Pulmonary artery endothelial cell (primary cell): ENCODE measurements at places on chromosomes 7 and 10. TPM values are rescaled to one million over a fixed set of nuclear protein-coding genes. Genes with fewer than 3 reads are reported as not detected.

- peak; percentile 60 for DNase-seq
These were observed 3.7 kb downstream of the ABHD11 start for GRCh38 chr7:73734619-73735527.

GRCh38 chr7:149872419-149873073 is 1.2 kb upstream of the ATP6V0E2 start:
- DNase-seq, result peak; percentile 51

DNA sequence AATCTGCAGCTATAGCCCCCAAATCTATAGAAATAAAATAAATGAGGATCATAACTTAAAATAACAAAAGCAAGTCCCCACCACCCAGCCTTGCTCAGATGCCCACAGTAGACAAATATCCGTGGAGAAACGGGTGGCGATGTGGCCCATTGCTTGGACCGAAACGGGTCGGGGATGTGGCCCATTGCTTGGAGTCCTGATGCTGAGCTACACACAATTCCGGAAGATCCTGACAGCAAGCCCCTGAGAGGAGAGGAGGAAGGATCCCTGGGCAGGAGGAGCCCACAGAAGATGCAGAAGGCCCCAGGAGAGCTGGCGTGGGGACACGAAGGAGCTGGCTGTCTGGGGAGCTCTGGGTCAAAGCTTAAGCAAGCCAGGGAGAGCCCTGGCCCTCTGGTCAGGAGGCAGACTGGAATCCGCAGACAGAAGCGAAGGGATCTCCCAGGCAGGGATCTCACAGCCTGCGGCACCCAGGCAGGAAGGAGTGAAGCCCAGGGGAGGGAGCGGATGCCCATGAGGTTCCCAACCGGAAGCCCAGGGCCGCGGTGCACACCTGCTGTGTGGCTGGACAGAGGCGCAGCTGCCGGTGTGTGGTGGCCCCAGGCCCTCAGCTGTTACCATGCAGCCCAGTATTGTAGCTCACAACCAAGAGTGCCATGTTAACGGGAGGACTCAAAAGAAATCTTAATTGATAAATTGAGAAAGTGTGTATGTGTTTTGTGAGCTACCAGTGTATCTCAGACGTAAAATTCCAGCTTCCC is 138.8 kb downstream of the ADARB2 start:
- DNase-seq, result no peak

DNA sequence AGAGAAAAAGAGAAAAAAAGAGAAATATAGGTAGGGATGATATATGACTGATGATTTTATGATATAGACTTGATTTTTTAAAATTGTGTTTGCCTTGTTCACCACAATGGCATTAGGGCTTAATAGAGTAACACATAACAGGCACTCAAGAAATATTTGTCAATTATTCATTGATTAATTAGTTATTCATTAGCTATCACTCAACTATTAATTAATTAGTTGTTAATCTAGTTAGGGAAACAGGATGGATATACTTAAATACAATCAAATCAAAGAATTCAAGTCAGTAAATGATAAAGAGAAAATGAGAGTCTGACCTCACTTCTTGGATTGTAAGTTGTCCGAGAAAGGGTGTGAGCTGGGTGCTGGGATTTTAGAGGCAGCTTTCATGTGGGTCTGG is 15.1 kb upstream of the CALD1 start:
- no peak for DNase-seq

DNA sequence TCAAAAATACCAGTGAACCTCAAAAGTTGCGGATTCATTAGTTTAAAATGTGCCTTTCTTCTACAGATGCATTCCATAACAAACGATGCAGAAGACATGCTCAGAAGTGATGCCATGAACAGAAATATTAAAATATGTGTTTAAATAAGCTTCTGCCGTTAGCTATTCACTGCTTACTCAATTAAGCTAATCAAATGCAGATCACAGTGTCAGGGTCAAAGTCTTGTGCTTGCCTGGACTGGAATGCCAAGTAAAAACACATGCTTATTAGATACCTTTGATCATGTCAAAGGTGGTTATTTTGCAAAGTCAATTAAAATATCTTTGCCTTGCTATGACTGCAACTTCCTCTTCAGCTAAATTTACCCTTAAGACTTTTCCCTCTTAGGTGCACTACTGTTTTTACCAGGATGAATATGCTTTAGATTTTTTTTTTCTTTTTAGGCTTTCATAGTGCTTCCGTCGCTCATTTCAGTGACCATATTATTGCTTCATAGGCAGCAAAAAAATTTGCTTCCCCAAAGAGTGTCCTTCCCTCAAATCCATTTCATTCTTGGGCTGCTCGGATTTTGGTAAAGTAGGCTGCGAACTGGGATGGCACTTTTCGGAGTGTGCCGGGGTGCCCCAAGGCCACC is 905 bp downstream of the ASB13 start:
- no peak for DNase-seq

- peak; percentile 24 for DNase-seq
These were observed 183.8 kb downstream of the CAMK1D start for GRCh38 chr10:12533151-12533550.

DNA sequence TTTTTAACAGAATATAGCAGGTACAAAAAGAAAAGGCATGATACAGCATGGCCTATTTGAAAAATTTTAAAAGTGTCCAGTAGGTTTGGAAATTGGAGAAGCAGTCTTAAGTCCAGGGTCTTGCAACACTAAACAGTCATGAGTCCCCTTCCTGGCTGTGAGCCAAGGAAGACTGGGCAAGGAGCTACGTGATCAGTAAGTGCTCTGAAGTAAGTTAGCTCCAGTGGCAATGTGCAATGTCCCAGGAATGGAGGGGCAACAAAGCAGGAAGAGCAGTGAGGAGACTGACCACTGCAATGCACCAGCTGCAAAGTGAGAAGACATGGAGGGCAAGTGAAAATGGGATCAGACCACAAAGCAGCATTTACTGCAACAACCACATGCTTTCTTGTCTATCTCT is 72.9 kb upstream of the GRID1 start:
- no peak for DNase-seq

DNA sequence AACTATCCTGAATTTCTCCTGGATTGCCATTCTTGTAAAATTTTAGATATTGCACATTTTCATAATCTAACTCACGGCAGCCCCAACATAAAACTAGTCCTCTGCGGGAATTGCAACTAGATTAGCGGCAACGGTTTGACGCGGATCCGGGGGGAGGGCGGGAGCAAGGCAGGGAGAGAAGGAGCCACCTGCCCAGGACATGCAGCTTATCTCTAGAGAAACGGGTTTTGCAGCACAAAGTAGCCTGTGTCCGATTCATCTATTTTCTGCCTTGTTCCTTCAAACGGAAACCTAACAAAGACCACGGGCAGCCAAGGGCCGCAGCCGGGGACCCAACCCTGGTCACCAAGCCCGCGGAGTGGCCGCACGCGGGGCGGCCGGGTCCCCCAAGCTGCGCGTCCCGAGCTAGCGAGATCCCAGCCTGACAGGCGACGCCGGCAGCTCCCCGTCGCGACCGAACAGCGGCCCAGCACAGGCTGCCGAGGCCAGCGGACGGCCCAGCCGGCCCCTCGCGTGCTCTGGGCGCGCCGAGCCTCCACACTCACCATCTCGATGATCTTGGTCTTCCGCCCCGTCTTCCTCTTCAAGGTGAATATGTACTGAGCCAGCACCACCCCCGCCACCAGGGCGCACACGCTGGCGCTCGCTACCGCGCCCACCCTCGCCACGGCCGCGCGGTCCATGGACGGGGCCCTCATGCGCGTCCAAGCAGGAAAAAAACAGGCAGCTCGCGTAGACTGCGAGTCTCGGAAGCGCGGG is at the start of gene NT5C3A:
Gene NT5C3A, minus strand, starts transcription at position 754 of the 759 bp plus-strand sequence. Its CDS starts 71 bp downstream, at position 683.
- DNase-seq, result no peak

DNA sequence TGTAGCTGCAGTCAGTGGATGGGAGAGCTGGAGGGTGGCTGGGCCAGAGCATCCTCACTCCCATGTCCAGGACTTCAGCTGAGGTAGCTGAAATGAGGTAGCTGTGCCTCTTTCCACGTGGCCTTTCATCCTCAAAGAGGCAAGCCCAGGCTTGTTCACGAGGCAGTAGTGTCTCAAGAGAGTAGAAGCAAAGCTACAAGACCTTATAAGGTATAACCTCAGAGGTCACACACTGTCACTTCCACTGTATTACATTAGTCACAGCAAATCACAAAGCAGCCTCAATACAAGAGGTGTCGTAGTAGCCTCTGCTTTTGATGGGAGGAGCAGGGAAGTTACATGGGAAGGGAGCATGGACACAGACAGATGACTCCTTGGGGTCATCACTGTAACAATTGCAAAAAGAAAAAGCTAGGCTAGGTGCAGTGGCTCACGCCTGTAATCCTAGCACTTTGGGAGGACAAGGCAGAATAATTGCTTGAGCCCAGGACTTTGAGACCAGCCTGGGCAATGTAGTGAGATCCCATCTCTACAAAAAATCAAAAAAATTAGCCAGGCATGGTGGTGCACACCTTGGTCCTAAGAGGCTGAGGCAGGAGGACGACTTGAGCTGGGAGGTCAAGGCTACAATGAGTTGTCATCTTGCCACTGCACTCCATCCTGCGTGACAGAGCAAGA is 97.5 kb downstream of the SKIDA1 start:
- DNase-seq, result no peak

GRCh38 chr10:7605565-7606295 is 61.0 kb downstream of the ITIH5 start:
- no peak for DNase-seq

DNA sequence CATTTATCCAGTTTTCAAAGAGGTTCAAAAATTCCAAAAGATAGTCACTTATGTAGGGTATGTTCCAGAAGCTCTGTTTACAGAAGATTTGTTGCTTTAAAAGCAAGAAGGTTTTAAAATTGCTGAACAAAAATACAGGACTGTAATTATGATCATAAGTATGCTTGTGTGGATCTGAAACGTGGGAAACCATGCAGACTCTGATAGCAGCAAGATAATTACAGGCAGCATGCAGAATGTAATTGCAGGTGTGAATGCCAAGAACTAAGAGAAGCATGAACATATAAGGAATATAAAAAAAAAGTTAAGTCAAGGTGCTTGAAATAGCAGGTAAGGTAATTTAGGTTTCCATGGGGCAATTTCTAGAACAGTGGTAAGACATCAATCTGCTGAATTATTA is 405.7 kb downstream of the ARL4A start:
- DNase-seq, result no peak

GRCh38 chr7:86667732-86668131 is 24.0 kb downstream of the GRM3 start:
- DNase-seq, result no peak

DNA sequence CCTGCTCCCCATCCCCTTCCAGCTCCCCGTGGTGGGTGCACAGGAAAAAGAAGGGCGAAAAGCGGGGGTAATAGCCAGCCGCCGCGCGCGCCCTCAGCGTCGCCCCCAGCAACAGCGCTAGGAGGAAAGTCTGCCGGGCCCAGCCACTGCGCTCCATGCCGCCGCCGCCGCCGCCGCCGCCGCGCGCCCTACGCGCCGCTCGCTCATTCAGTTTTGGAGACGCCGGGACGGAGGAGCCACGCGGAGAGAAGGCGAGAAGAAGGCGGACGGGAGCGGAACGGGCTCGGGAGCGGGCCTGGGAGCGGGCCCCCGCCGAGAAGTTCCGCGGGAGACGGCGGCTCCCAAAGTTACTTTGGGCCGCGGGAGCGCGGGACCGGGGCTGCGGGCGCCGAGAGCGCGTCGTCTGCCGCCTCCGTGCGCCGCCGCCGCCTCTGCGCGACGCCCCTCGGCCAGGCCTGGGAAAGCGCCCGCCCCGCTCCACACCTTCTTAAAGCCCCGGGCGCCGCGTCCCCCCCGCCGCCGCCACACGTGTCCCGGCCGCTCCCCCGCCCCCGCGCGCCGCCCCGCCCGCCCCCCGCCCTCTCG is at the start of gene RELN:
Gene RELN, minus strand, starts transcription at position 459 of the 585 bp plus-strand sequence. Its CDS starts 302 bp downstream, at position 157.
- no peak for DNase-seq

DNA sequence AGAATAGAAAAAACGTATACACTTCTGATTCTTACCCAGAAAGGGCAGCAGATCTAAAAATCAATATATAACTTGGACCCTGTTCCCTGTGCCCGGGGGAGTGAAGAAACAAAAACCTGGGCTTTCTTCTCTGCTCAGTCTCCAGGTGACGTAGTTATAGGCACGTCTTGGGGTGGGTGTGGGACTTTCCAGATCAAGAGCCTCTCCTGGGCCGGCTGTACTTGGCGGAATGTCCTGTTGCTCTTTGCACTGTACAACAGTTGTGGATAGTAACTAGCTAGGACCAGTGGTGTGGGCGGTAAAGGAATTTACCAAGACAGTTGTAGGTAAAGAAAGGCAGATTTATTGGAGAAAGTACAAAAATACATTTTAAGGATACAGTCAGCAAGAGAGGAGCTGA is 40.4 kb upstream of the STEAP4 start:
- DNase-seq, result no peak

- no peak for DNase-seq
These were observed 66.5 kb downstream of the PPP1R9A start for GRCh38 chr7:94973844-94974243.

Gene HHEX
- 46.5 and 50.5 TPM in 2 replicates for total RNA-seq

DNA sequence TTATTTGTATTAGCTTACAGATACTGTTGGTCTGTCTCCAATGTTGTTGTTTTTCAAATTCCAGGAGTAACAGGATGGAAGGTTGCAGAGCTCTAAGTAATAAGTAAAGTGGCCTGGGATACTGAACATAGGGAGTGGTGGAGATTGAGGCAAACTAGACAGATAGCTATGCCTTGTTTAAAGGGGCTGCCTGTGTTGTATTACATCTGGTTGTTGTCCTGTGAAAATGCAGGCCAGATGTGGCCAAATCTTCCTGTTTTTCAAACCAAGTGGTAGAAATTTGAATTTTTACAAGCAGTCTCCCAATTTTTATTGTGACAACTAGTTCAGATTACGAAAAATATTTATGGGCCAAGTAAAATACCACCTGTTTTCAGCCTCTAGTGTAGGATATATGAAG is 33.5 kb downstream of the BICC1 start:
- DNase-seq, result no peak

GRCh38 chr10:123553810-123554430 is 112.2 kb upstream of the GPR26 start:
- no peak for DNase-seq

Gene FAM25G
- total RNA-seq, result not detected in 2 replicates

GRCh38 chr7:125934955-125935354 is 1005.3 kb upstream of the POT1 start:
- DNase-seq, result no peak

DNA sequence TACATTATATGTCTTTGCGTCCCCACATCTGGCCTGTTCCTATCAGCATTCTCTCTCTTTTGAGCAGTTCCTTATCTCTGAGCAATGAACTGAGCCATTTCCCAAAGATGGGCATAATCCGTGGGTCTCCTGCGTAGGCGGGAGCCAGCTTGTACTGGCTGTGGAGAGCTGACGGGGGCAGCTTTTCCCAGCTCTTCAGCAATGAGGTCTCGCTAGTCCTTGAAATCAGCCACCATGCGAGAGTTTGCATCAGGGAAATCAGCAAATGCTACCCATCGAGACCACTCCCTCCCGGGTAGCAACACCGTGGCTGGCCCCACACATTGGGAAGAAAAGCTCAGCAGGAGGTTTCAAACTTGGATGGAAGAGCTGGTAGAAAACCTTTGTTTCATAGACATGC is 51.9 kb upstream of the FAM180A start:
- no peak for DNase-seq

- no peak for DNase-seq
These were observed 21.2 kb downstream of the ZMIZ2 start for GRCh38 chr7:44769776-44770294.

DNA sequence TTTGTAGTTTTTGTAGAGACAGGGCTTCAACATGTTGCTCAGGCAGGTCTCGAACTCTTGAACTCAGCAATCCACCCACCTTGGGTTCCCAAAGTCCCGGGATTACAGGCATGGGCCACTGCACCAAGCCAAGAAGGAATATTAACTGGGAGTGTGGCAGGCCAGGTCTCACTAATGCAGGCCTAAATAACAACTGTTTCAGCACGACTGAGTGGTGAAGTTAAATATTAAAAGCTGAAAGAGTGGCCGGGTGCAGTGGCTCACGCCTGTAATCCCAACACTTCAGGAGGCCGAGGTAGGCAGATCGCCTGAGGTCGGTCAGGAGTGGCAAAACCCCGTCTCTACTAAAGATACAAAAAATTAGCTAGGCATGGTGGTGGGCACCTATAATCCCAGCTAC is 21.1 kb downstream of the CHUK start:
- no peak for DNase-seq
